ENCODE measurements at places on chromosomes 3 and 15.

- peak; percentile 56 for DNase-seq
Observed at GRCh38 chr15:38817427-38818156, 253.0 kb upstream of the RASGRP1 start.

GRCh38 chr3:34203386-34203785 is 405.0 kb downstream of the PDCD6IP start:
- DNase-seq: no peak

- no peak for DNase-seq
Observed at GRCh38 chr3:134430950-134431445, 54.8 kb downstream of the ANAPC13 start.

DNA sequence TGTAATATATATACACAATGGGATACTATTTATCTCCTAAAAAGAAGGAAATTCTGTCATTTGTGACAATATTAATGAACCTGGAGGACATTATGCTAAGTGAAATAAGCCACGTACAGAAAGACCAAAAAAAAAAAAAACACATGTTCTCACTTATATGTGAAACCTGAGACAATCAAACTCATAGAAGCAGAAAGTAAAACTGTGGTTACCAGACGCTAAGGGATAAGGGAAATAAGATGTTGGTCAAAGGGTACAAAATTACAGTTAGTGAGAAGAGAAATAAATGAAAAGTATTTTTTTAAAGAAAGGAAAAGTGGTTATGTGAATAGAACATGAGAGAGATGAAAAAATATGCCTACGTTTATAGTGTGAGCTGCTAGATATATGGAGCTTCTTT is 101.1 kb downstream of the CPNE4 start:
- DNase-seq: no peak

DNA sequence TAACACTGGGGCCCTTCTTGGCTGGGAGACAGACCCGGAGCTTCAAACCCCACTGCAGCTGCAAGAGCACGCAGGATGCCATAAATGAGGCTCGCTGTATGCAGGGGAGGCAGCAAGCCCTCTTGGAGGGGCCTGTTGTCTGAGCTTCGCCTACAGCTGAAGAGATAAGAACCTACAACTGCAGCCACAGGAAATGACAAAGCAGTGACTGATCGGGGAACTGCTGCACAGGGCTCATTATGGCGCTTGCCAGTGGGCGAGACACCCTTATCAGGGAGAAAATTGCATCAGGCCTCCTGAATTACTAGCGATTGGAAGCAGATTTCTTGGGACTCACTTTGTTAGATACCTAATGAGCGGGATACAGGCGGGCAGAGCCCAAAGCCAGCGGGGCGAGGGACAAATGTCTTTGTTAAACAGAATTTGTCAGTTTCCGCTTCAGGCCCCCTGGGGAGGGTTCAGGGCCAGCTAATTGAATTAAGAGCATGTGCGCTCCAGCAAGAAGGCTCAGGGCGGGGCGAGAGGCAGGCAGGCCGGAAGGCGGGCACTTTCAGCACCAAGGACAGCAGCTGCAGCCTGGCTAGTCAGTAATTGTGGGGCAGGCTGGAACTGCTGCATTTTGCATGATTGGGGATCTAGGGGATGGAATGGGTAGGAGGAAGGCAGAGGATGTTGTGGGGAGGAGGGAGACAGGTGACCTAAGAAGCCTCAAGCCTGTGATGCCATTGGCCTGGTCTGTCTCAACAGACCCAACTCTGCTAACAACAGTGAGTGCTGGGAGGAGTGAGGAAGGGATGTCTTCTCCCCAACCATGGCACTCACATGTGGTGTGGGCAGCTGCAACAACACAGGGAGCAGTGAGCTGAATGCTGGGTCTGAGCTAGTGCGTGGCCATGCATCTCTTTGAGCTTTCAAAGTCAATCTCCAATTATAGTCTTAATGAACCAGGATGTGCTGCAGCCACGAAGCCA is 55.3 kb downstream of the CCDC33 start:
- DNase-seq: peak; percentile 6

- DNase-seq: no peak
Observed at GRCh38 chr3:14225421-14225820, 46.8 kb downstream of the LSM3 start.

GRCh38 chr3:11507719-11508118 is 136.0 kb downstream of the VGLL4 start:
- DNase-seq: no peak

- no peak for DNase-seq
Observed at GRCh38 chr3:73608456-73609314, 16.1 kb downstream of the PDZRN3 start.

DNA sequence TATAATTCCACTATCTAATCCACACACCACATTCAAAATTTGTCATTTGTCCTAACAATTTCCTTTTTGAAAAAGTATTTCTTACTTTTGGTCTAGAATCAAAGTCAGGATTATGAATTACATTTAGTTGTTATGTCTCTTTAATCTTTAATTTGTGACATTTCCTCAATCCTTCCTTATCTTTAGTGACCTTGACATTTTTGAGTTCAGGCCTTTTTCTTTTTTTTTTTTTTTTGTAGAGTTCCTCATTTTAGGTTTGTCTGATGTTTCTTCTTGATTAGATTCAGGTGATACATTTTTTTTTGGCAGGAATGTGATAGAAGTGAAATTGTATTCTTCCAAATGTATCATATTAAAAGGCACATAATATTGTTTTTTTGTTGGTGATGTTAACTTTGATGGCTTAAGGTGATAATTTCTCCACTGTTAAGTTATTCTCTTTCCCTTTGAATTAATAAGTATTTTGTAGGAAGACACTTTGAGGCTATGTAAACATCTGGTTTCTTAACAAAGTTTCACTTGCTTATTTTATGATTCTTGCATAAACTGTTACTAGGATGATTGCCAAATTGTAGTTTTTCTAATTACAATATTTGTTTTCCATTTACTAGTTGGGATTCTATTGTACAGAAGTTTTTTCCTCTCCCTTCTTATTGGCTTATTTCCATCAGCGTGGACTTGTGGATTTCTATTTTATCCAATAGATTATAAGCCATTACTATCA is 16.3 kb downstream of the SLC35G2 start:
- no peak for DNase-seq

- no peak for DNase-seq
Observed at GRCh38 chr3:67000009-67000408, 1.9 kb downstream of the KBTBD8 start.

DNA sequence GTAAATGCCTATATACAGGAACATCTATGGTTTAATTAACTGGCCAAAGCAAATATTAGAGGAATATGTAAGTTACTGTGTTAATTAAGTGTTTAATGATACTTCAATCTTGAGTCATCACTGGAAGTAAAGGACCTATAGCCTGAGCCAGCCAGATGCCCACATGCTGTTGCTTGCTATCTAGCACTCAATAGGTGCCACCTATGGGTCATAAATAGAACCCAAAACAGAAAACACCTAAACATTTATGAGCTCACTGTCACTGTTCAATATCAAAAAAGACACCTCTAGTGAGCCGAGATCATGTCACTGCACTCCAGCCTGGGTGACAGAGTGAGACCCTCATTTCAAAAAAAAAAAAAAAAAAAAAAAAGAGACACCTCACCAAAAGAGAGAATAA is 48.4 kb upstream of the IP6K2 start:
- no peak for DNase-seq
